ENCODE measurements at places on chromosomes 13 and 19.

DNA sequence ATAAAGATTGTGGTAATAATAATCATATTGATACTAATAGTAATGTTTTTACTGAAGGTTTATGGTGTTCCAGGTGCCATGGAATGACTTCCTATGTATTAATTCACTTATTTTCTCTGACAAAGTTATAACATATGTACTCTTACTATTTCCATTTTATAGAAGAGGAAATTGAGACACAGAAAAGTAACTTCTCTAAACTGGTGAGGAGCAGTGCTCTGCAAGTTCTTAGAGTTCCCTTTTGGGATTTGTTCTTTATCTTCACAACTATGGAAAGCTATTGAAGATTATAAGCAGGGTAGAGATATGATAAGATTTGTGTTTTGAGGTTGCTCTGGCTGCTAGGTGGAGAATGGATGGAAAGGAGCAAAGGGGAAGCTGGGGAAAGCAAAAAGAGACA is 83.9 kb upstream of the OLFM4 start:
- no peak for DNase-seq

GRCh38 chr19:48968813-48969218 is 3.7 kb downstream of the FTL start:
- DNase-seq = no peak

- DNase-seq = no peak
Measured at GRCh38 chr13:100668408-100668807, 6.2 kb downstream of the TMTC4 start.

- DNase-seq = no peak
Measured at GRCh38 chr13:21066946-21067345, 5.6 kb upstream of the LATS2 start.

GRCh38 chr13:32409561-32410421 is 18.1 kb downstream of the N4BP2L1 start:
- no peak for DNase-seq

GRCh38 chr13:104318121-104318520 is 1251.9 kb upstream of the SLC10A2 start:
- no peak for DNase-seq

DNA sequence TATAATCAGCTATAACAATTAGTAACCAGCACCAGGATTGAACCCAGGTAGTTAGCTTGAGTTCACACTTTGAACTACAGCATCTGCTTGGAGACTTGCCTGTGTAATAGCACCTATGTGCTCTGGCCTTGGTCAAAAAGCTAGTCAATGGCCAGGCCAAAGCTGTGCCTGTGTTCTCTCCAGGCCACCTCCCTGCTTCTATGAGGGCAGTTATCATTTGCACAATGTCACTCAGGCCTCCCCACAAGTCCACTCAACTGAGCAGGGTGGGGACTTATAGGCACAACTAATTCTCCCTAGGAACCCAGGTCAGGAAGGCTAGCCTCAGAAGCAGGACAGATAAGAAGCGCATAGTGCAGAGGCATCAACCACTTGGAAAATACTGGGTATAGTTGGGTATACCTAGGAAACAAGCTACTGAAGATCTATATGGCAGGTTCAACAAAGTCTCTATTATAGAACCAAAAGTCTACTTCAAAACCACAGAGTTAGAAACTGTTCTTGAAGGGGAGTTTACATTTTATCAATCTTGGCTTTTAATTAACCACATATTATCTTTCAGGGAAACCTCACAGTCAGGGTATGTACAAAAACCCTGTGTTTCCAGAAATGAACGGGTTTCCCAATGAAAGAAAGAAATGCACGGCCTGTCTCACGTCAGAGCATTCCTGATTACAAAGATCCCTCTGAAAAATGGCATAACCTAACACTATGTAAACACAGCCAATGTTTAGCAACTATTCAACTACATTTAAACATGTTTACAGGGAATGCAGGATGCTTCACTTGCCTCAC is 140.9 kb downstream of the ABCC4 start:
- no peak for DNase-seq

GRCh38 chr13:91816263-91816807 is 417.9 kb downstream of the GPC5 start:
- no peak for DNase-seq

- no peak for DNase-seq
Measured at GRCh38 chr19:39845172-39845571, 1.0 kb downstream of the FBL start.

DNA sequence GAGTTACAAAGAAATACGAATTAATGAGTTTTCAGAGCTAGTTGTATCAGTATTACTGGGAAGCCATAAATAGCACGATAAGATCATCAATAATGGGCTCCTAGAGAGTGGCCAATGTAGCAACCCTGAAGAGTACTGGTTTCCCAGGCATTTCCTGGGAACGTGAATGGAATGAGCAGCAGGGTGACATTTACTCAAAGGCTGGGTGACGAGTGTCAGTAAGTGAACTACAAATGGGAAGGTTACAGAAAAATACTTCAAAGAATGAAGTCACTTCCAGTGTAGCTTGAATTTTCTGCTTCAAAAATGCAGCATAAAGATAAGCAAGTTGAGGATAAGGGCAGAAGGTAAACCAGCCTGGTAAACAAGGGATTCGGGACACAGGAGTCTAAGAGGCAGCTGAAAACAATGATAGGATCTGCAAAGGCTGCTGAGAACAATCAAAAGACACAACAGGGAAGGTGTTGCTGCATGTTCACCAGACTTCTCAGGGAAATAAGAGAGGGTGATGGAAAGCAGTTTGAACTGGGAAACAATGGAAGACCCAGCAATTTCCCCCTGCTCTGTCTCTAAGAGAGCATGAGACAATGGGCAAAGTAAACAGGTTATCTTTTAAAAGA is 48.6 kb upstream of the POSTN start:
- no peak for DNase-seq

GRCh38 chr13:99575376-99576120 is 74.3 kb downstream of the TM9SF2 start:
- no peak for DNase-seq

- no peak for DNase-seq
Measured at GRCh38 chr19:37695144-37695899, 24.2 kb downstream of the ZNF607 start.

DNA sequence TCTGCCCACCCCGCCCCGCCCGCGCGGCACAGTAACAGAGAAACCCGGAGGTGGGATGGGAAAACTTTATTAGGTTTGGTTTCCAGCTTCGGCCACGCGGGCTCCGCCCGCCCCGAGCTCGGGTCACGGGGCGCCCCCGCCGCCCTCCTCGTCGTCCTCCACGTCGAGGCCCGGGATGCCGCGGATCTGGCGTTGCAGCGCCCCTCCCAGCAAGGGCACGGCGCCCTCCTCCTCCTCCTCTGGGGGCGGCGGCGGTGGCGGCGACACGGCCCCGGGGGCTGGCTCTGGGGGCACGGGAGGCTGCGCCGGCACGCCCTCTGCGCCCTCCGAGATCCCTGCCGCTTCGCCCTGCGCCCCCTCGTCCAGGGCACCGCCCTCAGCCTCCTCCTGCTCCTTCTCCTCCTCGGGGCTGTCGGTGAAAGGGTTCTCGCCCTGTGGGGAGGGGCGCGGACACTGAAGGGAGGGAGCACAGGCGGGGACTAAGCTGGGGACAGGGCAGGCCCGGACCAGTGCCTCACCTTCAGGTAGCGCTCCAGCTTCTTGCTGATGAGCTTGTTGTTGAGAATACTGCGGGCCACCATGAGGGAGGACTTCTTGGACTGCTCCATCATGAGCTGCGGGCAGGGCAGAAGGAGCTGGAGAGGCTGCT is 536 bp upstream of the AKAP8 start:
- DNase-seq = no peak

DNA sequence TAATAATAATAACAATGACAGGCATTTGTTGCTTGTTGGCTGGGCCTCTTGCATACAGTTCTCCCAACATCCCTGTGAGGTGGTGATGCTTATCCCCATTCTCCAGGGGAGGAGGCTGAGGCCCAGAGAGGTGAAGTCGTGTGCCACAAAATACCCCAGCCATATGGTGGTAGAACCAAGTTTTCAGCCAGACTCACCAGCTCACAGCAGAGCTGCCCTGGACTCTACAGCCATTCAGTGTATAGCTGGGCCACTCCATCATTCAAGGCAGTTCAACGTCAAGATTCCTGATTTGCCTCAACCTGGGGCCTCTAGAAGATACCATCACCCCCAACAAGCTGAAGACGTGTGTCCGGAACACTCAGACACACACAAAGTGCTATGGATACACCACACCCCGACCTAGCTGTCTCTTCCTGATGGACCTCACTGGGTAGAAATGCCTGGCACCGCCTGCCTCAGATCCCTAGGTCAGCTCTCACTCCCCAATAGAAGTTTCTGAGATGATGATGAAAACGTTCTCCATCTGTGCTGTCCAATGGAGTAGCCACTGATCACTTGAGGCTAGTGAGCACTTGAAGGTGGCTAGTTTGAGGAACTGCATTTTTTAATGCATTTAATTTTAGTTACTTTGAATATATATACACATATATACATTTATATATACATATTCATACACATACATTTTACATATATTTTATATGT is 4.3 kb upstream of the CEACAM19 start:
- no peak for DNase-seq

DNA sequence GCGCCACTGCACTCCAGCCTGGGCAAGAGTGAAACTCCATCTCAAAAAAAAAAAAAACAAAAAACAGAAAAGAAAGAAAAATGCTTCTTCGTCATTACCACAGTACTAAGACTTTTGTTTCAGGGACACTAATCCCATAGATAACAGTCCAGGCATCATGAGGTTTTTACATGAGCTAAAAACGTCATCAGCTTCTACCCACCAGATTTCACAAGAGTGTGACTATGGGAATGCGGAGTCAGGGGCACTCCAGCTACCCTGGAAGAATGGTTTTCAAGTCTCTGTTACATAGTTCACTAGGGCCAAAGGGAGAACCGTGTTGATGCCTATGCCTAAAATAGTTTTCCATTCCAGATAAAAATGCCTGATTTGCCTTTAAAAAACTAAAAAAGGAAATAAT is 33.2 kb downstream of the RAB20 start:
- DNase-seq = no peak

- no peak for DNase-seq
Measured at GRCh38 chr19:2556221-2557092, 80.5 kb downstream of the GADD45B start.

GRCh38 chr19:7779631-7780486 is 16.8 kb downstream of the CLEC4M start:
- DNase-seq = no peak

Measured in caudate nucleus (tissue), 63 donors.